Activated naive CD4-positive, alpha-beta T cell treated with anti-CD3 and anti-CD28 coated beads, Interleukin-2, amount 50 U/mL, for 16 hours (primary cell): ENCODE measurements at places on chromosomes 5 and 9.

DNA sequence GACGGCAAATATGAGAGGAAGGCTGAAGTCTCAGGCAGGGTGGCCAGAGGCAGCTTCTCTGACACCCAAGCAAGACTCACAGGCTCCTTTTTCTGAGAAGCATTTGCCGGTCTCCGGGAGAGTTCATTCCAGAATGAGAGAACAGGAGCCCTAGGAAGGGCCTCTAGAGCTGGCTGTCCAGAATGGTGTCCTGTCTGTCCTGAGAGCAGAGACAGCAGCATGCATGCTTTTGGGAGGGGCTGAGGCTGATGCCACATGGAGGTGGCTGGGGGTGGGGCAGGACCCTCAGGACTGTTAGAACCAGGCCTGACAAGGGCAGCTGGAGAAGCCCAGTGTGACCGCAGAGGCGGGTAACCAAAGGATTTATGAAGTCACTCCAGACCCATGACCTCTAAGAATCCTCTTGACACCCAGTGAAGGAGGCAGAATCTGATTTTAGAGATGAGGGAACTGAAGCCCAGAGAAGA is 60.0 kb downstream of the SHB start:
- DNase-seq, result no peak

GRCh38 chr9:376115-376514 is 161.4 kb downstream of the DOCK8 start:
- DNase-seq, result no peak

GRCh38 chr5:176174345-176175025 is 63.7 kb upstream of the SIMC1 start:
- no peak for DNase-seq

DNA sequence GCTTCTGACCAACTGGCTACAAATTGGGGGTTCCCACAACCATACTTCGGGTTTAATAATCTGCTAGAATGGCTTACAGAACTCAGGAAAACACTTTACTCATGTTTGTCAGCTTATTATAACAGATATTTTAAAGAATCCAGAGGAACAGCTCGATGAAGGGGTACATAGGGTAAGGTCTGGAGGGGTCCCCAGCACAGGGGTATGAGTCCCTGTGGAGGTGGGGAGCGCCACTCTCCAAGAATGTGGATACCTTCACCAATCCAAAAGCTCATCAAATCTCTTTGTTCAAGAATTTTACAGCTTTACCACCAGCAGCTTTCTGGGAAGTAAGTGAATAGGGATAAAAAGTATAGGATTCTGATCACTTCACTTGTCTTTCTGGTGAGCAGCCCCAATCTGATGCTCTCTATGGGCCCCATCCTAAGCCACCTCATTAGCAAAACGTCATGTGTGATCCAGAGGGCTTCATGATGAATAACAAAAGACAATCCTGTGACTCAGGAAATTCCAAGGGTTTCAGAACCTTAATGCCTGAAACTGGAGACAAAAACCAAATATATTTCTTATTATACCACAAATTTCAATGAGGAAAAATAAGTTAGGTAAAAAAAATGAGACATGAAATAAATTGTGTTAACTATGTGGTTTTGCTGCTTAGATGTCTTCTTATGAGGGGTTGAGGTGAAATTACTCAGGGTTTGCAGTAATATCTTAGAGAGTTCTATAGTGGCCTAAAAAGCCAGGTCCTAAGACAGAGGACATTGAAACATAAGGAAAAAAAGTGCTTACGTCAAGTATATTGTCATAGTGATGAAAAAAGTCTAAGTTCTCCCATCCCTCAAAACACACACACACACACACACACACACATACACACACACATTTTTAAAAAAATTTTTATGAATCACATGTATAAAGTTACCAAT is 290.5 kb downstream of the ANXA1 start:
- DNase-seq, result no peak

DNA sequence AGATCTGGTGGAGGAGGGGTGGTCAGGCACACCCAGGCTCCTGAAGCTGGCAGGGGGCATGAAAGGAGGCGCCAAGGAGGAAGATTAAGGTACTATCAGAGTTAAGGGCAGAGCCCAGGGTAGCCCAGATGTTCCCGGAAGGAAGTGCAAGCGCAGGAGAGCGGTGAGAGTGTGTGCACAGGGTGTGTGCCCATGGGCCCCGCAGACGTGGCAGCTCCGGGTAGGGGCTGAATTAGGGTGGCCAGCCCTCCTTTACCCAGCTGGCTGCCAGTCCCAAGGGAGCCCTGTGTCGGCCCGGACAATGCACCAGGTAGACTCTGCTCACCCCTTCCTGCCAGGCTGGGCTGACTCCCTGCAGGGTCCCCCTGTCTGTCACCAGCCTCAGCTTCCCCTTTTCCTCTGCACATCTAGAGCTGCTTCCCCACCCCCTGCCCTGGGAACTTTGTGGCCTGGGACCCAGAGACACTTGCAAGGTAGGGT is at the start of gene SMIM33:
SMIM33 (plus strand) TSS at position 184 of the 480 bp plus-strand sequence; CDS start at position 302, 118 bp downstream.
- peak; percentile 37 for DNase-seq

GRCh38 chr9:98556511-98556910 is 152.2 kb downstream of the GABBR2 start:
- DNase-seq, result no peak

DNA sequence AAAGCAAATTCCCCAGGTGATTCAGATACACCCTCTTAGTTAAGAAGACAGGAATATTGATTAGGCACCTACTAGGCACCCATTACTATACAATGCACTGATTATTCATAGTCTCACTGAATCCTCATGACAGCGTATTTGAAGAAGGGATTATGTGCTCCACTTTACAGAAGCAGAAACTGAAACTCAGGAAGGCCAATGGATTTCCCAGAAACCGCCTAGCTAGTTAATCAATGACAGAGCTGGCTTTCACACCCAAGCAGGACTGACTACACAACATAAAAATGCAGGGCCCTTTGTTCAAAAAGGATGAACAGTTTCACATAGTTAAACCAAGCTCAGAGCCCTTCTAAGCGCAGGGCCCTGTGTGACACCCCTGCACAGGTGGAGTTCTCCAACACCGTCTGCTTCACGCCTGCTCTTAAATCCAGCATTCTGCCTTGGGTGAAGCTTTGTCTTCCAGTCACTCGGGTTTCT is 117.3 kb downstream of the TTLL11 start:
- DNase-seq, result no peak

DNA sequence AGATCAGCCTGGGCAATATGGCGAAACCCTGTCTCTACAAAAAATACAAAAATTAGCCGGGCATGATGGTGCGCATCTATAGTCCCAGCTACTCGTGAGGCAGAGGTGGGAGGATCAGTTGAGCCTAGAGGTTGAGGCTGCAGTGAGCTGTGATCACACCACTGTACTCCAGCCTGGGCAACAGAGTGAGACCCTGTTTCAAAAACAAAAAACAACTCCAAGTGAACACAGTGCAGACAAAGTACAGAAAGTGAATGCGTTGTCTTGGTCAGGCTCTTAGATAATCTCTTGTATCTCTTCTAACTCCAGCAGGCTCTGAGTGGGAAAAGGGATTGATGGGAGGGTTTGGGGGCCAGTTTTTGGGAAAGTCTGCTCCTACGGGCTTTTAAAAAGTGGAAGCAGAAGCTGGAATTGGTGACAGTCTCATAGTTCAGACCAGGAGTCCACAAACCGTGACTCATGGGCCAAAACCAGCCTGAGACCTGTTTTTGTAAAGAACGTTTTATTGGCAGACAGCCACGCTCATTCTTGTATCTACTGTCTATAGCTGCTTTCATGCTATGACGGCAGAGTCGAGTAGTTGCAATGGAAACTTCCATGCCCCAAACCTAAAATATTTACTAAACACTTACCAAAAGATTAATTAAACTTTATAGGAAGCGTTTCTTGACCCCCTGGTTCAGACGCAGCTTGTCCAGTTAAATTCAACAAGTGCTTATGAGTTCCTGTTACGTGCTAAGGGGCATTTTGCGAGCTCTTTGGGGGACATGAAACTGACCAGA is 32.9 kb downstream of the NDST1 start:
- no peak for DNase-seq

DNA sequence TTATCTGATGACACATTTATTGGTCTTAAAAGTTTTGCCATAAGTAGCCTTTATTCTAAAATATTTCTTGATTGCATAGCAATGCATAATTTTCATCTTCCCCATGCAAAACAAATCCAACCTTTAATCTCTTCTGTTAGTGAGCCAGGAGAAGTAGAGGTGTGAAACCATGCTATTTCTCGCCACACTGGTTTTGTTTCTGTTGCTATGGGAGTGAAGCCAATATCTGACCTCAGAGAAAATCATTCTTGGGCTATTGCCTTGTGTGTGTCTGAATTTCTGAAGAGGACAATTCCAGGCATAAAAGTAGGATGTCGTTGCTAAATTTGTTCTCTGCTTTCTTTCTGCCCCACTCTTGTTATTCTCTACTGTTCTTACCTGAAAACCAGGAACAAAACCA is 183.6 kb downstream of the PTTG1 start:
- no peak for DNase-seq

GRCh38 chr9:126546036-126546435 is 67.7 kb upstream of the LMX1B start:
- DNase-seq, result no peak

- DNase-seq, result no peak
These were observed 151.5 kb downstream of the RGS3 start for GRCh38 chr9:113614843-113615648.

- DNase-seq, result no peak
These were observed at the start of gene SH3GL2 for GRCh38 chr9:17578911-17579793. TSS of gene SH3GL2 (plus strand) at chr9:17579066.
